ENCODE measurements at places on chromosomes 1 and 21.

- DNase-seq = no peak
Observed at GRCh38 chr1:41412748-41413147, 51.5 kb downstream of the FOXO6 start.

GRCh38 chr1:230632273-230632873 is 9.9 kb upstream of the COG2 start:
- peak; percentile 32 for DNase-seq

DNA sequence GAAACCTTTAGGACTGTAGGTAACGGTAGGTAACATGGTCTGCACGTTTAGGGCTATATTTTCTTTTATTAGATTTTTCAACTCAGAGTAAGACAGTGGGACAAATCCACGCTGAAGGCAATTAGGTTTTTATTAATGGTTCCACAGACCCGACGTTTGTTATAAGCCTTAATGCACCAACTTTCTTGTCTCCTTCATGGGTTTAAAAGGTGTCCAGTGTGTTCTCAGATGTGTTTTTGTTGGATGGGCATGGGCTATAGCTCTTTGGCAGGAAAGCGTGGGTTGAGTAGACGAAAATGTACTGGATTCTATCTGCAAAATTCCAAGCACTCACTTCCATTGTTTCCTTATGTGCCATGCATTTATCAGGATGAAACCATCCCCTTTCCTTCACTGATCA is 88.0 kb upstream of the SIM2 start:
- no peak for DNase-seq

DNA sequence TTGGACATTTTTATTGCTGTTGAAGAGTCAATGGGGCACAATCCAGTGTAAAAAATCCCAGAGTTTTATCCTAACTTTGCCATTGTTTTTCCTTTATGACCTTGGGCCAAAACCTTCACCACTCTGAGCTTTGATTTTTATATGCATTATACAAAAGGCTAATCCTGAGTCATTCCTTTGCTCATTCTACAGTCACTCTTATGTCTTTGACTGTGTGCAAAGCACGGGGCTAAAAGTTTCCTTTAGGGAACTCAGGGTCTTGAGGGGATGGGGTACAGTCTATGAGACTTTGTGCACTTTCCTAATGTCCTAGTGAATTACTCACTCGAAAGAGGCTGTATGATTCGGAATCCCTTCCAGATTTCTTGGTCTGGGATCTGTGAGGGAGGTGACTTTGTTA is 543.2 kb upstream of the CAMK1G start:
- peak; percentile 12 for DNase-seq

DNA sequence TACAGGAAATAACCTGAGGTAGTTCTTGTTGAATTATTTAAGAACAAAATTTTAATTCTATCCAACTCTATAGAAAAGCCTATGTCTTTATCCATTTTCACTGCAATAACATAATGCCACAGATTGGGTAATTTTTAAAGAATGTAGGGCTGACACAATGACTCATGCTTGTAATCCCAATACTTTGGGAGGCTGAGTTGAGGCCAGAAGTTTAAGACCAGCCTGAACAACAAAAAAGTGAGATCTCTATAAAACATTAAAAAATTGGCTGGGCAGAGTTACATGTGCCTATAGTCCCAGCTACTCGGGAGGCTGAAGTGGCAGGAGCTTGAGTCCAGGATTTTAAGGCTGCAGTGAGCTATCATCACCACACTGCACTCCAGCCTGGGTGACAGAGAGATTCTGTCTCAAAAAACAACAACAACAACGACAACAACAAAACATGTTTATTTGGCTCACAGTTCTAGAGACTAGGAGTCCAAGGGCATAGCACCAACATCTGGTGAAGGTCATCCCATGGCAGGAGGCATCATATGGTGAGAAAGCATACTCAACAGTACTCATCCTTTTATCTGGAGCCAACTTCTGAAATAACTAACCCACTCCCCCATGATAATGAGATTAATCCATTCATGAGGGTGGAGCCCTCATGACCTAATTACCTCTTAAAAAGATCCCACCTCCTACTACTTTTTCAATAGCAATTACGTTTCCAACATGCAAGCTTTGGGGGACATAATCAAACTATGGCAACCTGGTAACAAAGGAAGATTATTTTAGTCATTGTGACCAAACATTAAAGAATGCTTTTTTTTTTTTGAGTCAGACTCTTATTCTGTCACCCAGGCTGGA is 59.6 kb downstream of the ABL2 start:
- no peak for DNase-seq

DNA sequence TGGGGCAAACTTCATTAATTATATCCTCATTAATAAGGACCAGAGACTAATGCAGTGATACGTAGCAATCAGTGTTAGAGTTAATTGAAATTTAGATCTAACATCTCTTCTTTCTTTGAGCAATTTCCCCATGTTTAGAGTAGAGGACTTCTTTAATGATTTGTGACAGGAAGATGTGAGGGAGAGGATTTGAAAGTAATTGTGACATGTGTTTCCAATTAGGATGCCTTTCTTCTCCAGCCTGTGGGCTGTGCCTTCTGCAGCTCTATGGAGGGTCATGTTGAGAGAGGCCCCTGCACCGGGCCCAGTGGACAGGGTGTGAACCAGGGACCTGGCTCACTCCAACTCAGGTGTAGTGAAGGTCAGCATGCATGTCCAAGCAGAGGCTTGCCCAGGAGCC is 103.0 kb downstream of the GREM2 start:
- DNase-seq = no peak

Measured in kidney capillary endothelial cell (primary cell).